ENCODE measurements at places on chromosomes 7 and 10. TPM values are rescaled to one million over a fixed set of nuclear protein-coding genes. Genes with fewer than 3 reads are reported as not detected.

GRCh38 chr10:120688928-120689327, 162.2 kb upstream of the WDR11 start:
- DNase-seq: peak; percentile 13

DNA sequence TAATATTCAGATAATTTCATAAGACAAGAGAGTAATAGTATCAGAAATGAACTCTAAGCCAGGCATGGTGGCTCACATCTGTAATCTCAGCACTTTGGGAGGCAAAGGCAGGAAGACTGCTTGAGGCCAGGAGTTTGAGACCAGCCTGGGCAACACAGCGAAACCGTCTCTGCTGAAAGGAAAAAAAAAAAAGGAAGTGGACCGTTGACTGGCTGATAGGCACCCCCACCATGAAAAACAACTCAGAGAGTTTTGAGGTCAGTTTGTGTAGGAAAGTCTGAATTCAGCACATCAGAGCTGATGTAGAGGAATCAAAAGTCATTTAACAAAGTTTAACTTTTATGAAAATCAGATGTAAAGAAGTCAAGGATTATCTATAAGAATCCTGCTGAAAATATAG, 63.2 kb upstream of the AMPH start:
- DNase-seq: no peak

PVRIG gene
- not detected for total RNA-seq

ARID5B gene
- total RNA-seq: 17.6 TPM

GRCh38 chr7:132776048-132776620, 199.9 kb upstream of the PLXNA4 start:
- no peak for DNase-seq

- DNase-seq: peak; percentile 39
These were observed 1509.7 kb upstream of the LRRTM3 start for GRCh38 chr10:65416094-65416493.

DNA sequence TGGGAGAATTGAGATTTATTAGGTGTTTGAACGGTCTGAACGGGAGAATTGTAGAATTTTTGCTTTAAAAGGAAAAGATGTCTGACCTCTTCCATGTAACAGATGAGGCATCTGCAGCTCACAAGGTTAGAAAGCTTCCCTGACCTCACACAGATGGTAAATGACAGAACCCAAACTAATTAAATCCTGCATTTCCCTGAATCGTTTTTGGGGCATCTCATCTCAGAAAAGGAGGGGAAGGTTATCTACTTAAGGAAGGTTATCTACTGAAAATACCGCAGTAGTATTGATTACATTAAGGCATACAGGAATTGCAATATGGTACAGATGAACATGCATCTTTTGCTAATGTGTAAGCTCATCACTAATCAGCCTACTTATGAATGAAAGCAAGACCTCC, 278.3 kb downstream of the CCDC3 start:
- DNase-seq: no peak
